Stimulated activated CD4-positive, alpha-beta T cell treated with anti-CD3 and anti-CD28 coated beads, Interleukin-15, amount 100 ng/mL, for 1 hour (primary cell): ENCODE measurements at places on chromosomes 2 and 18.

GRCh38 chr2:8448824-8449556 is 232.9 kb upstream of the ID2 start:
- no peak for DNase-seq

DNA sequence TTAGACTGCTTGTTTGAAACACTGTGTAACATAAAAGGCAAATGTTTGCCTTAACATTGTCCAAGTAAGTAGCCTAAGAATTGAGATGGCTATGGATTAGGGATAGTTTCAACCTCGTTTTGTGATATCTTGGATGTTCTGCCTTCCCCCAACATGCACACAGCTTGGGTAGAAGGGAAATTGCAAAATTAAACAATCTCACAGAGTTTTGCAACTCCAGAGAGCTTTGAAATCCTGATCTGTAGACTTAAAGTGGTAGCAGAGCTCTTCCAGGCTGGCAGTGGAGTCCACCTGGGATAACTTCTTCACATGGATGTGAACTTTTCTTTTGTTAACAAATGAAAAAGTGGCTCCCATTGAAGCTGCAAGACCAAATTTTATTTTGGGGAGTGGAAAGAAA is 59.6 kb downstream of the CHRNA1 start:
- DNase-seq: no peak

- DNase-seq: no peak
Measured at GRCh38 chr2:165410276-165410675, 59.2 kb upstream of the CSRNP3 start.

- DNase-seq: no peak
Measured at GRCh38 chr2:101096619-101097142, 54.5 kb downstream of the TBC1D8 start.
